ENCODE measurements at places on chromosomes 16 and 17.

DNA sequence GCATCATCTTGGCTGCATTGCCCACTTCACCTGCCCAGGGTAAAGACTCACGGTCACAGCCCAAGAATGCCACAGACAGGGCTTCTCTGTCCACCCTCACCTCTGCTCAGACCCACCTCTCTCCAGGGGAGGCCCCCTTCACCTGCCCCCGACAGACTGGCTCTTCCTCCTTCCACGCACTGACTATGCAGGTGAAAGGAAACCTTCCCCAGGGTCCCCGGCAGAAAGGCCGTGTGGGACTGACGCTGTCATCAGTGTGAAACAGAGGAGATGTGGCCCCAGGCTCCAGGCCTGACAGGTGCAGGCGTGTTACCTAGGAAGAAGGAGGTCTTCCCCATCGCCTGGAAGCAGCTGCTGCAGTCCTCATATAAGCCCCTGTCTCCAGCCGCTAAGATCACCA, 9.3 kb upstream of the ROGDI start:
- no peak for DNase-seq

DNA sequence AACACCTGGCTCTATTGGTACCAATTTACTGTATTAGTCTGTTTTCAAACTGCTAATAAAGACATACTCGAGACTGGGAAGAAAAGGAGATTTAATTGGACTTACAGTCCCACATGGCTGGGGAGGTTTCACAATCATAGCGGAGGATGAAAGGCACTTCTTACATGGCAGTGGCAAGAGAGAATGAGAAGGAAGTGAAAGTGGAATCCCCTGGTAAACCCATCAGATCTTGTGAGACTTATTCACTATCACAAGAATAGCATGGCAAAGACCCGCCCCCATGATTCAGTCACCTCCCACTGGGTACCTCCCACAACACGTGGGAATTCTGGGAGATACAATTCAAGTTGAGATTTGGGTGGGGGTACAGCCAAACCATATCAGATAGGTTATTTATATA, 22.6 kb upstream of the GOSR1 start:
- DNase-seq: no peak

GRCh38 chr17:58305626-58306025, 23.0 kb downstream of the TSPOAP1 start:
- no peak for DNase-seq

GRCh38 chr16:65500919-65501318, 379.1 kb upstream of the CDH11 start:
- no peak for DNase-seq

Data from stimulated activated CD4-positive, alpha-beta T cell treated with anti-CD3 and anti-CD28 coated beads, Interleukin-12 subunit alpha, Interleukin-12 subunit beta, amount 100 ng/mL, for 24 hours (primary cell).